Stimulated activated CD4-positive, alpha-beta T cell treated with anti-CD3 and anti-CD28 coated beads, Interleukin-12 subunit alpha, Interleukin-12 subunit beta, amount 100 ng/mL, for 48 hours (primary cell): ENCODE measurements at places on chromosomes 1 and 21.

- DNase-seq, result no peak
Observed at GRCh38 chr1:212593821-212594251, 14.7 kb upstream of the ATF3 start.

- no peak for DNase-seq
Observed at GRCh38 chr1:213828867-213829266, 158.9 kb upstream of the PROX1 start.

GRCh38 chr1:205709640-205710039 is 29.3 kb upstream of the SLC45A3 start:
- no peak for DNase-seq

DNA sequence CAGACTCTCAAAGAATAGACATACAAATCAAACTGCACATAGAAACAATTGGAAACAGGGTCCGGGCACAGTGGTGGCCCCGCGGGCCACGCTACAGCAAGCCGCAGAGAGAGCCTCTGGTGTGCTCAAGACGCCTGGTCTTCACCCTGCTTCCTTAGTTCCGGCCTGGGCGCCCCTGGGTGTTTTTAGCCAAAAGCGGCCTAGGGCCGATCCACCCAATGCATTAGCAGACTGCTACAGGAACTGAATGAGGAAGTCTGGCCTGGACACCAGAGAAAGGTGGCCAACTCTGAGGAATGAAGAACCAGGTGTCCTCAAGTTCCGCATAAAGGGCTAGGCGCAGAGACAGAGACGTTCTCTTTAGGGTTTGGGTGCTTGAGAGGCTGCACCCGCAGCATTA is 1.7 kb downstream of the PRRX1 start:
- no peak for DNase-seq

DNA sequence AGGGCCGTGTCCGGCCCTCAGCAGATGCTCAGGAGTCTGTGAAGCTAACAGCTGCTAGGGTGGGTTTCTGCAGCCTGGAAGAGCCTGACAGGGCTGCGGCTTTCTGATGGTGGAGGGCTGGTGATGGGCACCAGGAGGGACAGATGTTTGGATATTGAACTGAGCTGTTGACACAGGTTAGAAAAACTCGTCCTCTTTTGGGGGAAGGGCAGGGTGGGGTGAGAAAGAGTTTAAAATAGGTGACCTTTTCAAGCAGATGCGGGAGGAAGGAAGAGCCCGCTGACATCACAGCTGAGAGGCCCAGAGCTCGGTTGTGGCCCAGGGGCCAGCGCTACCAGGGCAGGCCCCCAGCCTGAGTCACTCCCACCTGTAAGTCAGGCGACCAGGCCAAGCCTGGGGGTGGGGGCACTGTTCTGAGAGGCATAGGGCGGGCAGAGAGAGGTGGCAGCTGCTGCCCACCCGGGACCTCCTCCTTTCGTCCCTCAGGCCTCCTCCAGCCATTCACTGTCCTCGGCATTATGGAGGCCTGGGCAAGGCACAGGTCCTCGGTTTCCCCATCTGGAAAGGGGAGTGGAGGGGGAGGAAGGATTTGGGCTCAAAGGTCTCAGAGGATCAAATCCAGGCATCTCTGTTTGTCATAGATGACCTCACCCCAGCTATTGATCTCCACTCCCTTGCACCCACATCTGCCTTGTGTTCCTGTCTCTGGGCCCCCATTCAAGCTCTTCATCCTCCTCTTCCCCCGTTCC is 32.3 kb upstream of the ID3 start:
- no peak for DNase-seq

- DNase-seq, result no peak
Observed at GRCh38 chr1:54649130-54649898, 7.7 kb downstream of the MROH7 start.

- DNase-seq, result no peak
Observed at GRCh38 chr1:172238965-172239364, 181.5 kb upstream of the C1orf105 start.

DNA sequence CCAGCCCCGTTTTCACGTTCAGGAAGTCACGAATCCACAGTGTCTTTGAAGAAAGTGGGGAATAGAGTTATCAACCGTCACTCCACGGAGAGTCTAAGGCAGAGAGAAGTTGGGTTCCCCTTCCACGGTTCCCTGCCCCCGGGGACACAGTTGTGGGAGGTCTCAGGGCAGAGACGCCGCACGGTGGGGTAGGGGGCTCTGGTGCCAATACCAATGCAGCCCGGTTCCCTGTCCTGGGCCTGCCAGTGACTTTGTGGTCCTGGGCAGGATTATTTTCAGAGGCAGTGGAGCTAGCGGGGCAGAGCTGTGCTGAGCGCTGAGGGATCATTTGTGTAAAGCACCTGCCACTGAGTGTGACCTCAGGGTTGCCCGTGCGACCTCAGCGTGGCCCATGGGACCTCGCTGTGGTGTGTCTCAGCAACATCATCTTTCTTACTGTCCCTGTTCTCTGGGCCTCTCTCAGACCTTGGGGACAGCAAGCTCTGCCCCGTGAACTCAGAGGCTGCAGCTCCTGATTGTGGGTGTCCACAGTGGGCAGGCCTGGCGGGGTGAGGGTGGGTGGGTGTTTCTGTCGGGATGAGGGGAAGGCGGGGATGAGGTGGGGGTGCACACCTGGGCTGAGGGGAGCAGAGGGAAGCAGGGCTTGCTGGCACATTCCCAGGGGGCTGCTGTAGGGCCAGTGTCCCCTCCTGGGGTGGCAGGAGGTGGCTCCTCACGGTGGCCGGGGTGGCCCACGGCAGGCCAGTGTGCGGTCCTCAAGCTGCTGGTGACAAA is 65.2 kb downstream of the AGPAT3 start:
- DNase-seq, result no peak

DNA sequence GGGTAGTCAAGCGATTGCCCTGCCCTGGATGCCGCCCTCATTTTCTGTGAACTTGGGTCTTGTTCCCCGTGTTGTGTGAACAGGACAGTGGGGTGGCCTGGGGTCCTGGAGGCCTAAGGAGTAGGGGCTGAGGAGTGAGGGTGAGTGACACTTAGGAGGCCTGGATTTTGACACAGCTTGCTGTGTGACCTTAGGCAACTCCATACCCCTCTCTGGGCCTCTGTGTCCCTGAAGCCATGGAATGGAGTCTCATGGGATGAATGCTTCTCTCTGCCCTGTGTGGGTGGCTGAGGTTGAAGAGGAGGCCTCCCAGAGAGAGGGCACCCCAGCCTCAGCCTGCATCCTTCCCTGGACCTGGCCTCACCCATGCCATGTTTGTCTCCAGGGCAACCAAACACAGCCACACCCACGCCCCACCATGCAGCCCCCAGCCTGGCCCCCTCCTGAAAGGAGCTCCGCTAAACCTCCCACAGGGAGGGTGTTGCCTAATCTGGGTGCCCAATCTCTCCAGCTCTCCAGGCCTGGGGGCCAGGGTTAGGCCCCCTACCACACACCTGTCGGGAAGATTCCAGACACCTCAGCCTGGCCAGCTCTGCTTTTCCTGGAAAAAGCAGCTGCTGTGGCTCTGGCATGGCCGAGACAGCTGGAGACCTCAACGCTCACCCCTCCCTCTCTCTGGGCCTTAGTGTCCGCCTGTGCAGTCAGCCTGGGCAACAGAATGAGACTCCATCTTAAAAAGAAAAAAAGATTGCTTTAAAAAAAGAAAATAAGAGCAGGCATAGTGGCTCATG is 9.9 kb downstream of the MYOM3 start:
- no peak for DNase-seq

DNA sequence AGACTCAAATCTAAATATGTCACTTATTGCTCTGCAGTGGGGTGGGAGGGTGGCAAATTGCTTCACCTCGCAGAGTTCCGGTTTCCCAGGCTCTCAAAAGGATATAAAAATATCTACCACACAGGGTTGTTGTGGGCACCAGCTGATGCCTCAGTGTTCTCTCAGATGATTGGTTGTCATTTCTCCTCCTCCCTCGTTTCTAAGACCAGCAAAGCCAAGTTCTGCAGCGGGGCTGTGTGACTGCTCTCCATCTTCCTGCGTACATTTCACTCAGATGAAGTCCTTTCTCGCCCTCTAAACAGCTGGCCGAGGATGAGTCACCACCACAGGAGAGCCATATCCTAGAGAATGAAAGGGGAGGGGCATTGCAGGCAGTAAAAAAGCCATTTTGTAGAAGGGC is 35.0 kb upstream of the VWA5B1 start:
- no peak for DNase-seq

DNA sequence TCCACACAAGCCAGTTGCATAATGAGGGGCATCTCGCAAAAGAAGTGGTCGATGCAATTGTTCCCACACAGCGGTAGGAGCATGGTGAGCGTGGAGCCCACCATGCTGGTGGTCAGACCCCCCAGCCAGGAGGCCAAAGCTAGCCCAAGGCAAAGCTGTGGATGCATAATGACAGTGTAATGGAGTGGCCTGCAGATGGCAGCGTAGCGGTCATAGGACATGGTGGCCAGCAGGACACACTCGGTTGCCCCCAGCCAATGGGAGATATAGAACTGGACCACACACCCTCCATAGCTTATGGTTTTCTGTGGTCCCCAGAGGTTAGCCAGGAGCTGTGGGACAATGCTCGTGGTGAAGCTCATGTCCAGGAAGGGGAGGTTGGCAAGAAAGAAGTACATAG is 4.3 kb downstream of the OR2C3 start:
- DNase-seq, result no peak

- DNase-seq, result no peak
Observed at GRCh38 chr1:8025671-8026144, 401 bp downstream of the ERRFI1 start.

- DNase-seq, result no peak
Observed at GRCh38 chr1:198655459-198656121, 16.8 kb downstream of the PTPRC start.

- DNase-seq, result no peak
Observed at GRCh38 chr1:109908836-109909235, 1.8 kb upstream of the CSF1 start.

GRCh38 chr1:170296642-170297041 is 150.9 kb downstream of the NTMT2 start:
- no peak for DNase-seq

GRCh38 chr1:77538956-77539518 is 143.4 kb downstream of the ZZZ3 start:
- DNase-seq, result no peak

DNA sequence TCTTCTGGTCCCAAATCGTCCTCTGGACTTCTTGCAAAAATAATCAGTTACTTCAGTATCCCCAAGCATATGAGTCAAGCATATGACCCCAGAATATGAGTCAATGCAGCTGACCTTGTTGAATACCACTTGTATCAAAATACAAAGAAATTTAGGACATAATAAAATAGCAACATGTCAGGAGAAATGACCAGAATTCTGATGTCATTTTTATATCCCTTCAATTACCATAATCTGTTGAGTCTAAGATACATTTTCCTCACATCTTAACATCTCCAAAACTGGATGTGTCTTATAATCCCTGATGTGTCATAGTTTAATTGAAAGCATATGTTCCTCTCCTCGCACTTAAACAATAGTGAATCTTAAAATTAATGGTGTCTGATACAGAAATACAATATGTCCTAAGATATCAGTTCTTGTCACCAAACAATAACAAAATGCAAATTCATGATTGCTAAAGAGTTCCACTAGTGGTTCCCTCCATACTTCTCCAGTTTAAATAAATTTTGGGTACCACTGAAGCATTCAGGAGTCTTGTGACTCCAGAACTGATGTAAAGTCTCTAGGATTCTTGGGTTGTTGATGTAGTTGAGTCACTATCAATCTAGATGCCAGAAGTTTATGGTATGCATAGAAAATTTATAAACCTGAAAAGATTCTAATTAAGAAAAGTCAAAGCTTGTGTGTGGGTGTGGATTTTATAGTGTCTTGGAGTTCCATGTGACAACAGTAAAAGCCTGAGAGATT is 41.8 kb downstream of the KIFAP3 start:
- DNase-seq, result no peak

DNA sequence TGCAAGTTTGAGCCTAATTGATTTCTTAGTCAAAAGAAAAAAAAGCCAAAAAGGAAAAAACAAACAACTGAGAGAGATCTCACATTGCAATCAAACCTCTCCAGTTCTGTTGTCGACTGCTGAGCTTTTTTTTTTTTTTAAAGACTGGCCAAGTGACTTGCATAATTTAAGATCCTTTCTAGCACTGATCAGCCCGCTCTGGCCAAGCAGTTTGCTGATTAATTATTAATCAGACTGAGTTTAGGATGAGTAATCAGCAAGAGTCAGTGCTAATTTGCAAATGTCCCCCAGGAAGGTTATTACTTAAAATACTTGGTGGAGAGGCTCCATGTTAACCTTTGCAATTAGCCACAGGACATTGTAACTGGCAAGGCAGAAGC is 39.3 kb downstream of the HMGB4 start:
- no peak for DNase-seq

DNA sequence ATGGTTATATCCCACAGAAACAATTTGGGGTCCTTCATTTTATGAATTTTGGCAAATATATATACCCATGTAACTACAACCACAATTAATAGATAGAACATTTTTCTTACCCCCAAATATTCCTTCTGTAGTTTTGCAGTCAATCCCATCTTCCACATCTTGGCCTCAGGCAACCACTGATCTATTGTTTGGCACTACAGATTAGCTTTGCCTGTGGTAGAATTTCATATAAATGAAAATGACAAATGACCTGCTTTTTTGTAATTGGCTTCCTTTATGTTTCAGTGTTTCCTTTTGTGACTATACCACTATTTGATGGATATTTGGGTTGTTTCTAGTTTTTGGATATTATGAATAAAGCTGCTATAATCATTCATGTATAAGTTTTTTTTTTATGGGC is 91.5 kb downstream of the MAST2 start:
- no peak for DNase-seq

DNA sequence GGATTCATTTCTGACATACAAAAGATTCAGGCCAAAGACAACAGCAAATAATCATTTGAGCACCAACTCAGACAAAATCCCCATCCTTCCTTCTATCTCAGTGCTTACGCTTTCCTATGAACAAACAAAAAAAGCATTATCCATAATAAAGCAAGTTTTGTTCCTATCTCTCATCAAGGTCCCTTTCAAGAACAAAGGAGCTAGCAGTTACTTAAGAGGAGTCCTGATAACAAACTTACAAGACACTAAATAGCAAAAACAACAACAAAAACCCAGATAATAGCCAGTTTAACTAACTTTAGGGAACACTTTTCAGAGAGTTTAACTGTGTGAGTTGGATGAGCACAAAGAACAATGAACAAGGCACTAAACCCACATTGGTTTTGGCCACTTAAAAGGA is 10.5 kb downstream of the EVI5 start:
- no peak for DNase-seq

DNA sequence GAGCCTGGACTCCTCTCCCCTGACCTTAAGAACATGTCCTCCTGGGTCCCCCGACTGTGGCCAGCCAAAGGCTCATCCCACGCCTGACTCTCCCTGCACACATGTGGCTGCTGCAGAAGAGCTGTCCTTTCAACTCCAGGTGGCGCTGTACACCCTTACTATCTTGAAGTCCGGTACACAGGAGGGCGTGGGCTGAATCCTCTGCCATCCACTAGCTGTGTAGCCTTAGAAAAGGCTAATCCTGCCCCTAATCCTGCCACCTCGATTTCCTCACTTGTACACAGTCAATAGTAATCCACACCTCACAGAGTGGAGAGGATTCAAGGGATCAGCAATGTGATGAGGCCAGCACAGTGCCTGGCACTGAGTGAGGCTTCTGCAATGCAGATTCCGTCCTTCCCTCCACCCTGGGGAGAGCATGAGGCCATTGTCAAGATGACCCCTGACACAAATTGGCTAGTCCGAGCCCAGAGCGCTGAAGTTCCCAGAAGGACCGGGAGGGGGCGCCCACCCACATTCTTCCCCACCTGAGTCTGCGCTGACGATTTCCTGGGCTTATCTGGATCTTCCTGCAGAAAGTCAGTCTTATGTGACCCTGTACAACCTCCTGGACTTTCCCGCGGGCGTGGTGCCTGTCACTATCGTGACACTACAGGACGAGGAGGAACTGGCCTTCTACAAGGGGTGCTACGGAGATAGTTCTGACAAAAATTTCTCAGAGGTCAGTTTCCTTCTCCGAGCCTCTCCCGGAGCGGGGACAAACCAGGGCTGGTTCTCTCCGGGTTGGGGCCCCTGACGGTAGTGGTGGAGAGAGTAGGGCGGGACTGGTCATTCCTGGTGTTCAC is 47.1 kb upstream of the DMBX1 start:
- DNase-seq, result peak; percentile 65
